Globus pallidus (tissue), 1 donor: ENCODE measurements at places on chromosomes 3 and 15.

DNA sequence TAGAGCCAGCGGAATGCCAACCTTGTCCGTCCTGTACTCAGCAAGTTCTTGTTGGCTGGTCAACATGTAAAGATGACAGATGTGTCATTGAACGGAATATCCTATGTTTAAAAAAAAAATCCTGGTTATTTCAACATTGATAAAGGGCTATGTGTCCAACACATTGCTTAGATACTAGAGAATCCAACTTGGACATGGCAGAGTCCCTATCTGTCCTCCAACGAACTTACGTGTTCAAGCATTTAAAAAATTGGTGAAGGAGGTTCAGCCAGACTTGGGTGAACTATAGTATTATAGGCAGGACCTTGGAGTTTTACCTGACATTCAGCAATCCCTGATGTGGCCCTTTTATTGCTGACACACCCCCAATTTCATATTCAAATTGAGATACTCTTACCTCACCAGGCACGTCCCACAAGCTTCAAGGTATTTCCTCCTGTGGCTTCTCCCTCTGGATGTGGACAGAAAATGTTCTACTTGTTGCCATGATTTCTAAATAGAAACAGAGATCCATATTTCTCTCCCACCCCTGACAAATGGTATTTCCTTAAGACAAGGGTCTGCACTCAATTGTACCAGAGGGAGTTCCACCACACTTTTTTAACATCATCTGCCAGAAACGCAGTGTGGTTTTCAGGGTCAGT, 207.7 kb upstream of the TPM1 start:
- no peak for DNase-seq

DNA sequence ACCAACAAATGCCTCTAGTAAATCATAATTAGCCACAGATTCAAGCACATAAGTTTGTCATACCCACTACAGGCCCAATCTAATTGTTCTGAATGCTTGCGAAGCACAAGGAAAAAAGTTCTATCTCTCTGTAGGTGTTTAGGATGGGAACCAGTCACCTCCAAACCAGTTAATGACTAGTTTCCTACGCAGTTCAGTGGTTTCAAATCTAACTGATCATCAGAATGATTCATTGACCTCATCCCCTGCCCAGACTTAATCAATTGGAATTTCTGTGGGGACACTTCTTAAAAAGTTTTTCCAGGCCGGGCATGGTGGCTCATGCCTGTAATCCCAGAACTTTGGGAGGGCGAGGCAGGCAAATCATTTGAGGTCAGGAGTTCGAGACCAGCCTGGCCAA, 24.3 kb upstream of the MASP1 start:
- DNase-seq, result no peak

DNA sequence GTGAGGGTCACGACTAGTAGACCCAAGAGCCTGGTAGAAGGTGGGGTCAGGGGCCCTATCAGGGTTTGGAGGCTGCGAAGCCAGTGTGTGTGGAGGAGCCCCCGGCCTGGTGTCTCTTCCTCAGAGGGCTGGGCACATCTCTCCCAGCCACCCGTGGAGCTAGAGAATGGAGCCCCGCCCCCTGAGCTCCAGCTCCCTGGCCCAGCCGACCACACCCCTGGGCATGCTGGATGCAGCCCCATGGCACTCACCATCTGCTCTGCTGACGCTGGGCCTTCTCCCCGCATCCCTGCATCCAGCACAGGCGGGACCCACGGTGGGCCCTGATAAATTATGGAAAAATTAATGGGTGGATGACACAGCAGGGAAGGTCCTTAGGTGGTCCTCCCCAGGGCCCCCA, 17.5 kb downstream of the ANKRD63 start:
- no peak for DNase-seq

DNA sequence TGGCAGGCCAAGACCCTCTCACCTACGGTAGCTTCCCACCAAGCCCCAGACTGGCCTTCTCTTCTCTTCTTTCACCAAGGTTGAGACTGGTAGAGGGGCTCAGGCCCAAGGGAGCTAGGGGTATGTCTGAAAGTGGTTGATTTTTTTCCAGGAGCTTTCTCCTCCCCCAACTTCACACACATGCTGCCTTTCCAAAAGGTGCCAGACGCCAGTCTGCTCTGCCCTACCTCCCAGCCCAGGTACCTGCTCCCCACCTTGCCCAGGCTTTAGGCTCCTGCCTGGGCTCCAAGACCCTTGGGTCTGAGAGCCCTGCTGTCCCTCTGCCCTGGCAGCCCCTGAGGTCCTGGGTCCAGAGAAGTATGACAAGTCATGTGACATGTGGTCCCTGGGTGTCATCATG, 28.4 kb downstream of the MAPKAPK3 start:
- DNase-seq, result no peak

DNA sequence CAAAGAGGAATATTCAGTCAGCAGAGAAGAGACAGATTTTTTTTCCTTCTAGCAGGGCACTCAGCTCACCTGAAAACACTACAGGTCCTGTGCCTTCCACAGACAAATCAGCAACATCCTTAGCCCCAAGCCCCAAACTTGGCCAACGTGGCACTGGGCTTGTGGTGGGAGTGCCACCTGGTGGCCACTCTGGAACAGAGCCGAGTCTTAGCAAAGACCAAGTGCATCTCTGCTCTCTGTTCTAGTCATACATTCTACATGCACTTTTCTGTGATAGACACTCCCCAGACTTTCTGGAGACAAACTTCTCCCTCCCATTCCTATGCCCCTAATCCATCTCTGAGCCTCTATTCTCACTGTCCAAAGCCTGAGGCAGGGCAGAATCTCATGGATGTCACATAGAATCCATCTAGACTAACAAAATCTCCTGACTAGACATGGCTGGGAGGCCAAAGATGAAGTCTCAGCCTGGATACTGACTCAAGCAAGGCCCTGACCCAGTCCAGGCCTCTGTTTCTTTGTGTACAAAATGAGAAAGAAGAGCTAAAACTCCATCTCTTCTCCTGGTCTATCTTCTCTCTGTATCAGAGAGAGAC, 5.1 kb upstream of the SEMA7A start:
- peak; percentile 83 for DNase-seq

DNA sequence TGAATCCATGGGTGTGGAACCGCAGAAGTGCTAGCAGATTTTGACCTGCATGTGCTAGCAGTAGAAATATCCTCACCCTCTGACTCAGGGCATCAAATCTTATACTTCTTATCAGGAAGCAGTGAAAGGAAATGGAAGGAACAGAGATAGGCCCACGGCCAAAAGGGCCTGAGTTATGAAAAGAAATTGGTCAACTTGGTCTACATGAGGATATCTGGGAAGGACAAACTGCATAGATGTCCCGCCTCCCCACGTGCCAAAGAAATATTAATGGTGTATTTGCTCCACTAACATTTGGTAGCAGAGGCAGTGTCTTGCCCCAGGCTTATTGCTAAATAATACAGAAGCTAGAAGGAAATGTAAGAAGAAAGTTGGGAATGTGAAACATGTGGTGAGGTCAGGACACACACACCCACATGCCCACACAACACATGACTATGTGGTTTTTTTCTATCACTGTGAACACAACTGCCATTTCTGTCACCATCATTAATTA, 93.6 kb upstream of the COL8A1 start:
- DNase-seq, result no peak
